Stimulated activated naive CD4-positive, alpha-beta T cell treated with Interleukin-2 at 50 U/mL for 16 hours (primary cell): ENCODE measurements at places on chromosomes 12 and 14.

- DNase-seq: no peak
These were observed 285.2 kb upstream of the SYT10 start for GRCh38 chr12:33724867-33725266.

- DNase-seq: no peak
These were observed 385.9 kb downstream of the EGLN3 start for GRCh38 chr14:33564774-33565630.

- no peak for DNase-seq
These were observed 42.6 kb downstream of the TMEM63C start for GRCh38 chr14:77224212-77224611.

DNA sequence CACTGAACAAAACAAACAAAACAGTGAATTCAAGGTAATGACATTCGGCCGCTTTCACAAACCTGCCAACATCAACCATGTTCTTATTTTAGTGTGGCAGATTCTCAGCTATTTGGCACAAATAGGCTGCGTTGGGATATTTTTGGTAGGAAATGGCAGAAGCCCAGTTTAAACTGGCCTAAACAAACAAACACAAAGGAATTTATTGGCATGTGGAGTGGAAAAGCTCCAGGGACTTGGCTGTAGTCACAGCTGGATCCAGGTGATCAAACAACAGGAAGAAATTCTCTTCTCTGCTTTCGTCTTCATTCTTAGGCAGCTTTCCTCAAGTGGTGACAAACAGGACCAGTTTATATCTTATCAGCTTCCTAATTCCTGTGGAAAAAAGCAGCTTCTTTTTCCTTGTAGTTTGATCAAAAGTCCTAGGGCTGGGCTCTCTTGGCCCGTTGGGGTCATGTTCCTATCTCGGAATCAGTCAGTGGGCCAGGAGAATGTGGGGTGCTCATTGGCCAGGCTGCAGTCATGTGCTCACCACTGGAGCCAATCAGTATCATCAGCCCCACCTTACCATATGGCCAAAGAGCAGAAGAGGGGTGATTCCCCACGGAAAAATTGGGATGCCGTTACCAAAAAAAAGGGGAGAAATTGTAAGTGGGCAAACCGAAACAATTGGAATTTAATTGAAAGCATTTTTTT lies 22.6 kb downstream of the C12orf75 start:
- no peak for DNase-seq

- DNase-seq: no peak
These were observed 69.0 kb upstream of the CAPRIN2 start for GRCh38 chr12:30823764-30824163.

- no peak for DNase-seq
These were observed 141.5 kb downstream of the CAND1 start for GRCh38 chr12:67410667-67411067.

GRCh38 chr14:18688346-18688745 lies 87.4 kb downstream of the OR11H12 start:
- no peak for DNase-seq

DNA sequence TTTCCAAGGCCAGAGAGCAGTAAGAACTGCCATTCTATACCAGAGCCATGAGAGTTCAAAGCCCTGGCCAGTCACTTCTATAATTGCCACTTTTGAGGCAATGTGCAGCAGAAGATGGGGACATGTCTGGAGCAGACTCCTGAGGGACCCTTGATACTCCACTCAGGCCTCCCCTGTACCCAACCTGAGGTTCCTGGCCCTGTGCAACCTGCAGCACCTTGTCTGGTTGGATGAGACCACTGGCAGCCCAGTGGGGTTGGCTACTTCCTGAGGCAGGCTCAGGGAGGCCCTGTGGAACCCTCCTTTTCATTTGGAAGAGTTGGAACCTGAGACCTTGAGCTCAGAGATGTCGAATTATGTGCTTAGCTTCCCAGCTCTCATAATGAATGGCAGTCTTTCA lies 54.4 kb downstream of the GALNT16 start:
- DNase-seq: no peak

DNA sequence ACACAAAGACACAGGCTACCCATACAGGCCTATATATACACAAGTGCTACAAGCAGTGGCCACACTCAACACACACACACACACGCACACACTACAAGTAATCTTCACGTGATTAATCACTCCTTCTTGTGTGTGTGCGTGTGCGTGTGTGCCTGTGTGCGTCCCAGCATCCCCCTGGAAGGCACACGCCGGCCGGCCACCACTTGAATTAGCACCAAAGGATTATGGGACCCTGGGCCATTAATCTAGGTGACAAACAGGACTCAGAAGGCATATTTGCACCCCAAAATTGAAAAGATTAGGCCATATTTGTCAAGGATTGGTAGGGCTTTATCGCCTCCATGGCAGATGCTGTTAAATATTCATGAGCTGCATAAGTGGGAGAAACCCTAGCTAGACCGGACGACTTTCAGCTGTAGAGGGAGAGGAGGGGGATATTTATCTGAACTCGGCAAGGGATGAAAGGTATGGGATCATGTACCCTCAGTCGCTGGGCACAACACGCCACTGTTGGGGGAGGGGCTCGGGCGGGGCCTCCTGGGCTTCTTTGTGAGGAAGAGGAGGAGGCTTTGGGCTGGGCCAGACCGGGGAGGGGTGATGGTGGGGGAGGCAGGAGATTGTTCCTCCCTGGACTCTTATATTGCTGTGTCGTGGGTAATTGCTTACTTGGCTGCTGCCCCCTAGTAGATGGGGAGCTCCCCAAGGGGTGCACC lies 89.6 kb upstream of the LHX5 start:
- DNase-seq: no peak

DNA sequence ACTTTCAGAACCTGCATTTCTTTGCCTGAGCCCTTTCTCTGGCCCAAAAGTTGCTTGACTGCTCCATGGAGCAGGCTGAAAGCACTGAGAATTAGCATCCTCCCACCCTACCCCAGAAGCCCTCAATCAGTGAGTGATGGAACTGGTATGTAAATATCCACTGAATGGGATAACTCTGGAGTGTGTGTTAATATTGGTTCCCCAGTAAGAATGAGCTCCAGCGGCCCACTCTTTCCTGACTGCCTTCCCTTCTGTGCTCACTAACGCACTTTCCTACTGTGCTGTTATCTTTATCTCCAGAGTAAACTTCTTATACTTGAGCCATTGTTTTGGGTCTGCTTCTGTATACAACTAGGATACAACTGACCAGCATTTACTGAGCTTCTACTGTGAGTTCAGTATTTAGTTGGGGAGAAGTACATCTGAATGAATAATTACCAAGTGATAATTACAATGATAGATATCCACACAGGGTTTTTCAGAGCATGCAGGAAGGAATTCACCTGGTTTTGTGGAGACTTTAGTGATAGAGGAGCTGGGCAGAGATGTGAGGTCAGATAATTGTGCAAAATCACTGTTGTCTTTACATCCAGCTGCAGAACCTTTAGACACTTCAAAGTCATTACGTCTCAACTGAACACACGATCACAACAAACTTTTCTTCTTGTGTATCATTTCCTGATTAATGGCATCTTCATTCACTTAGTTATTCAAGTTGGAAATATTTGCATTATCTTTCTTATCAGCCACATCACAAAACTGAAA lies 149.2 kb upstream of the BTG1 start:
- no peak for DNase-seq
